Suprapubic skin (tissue), 4 donors: ENCODE measurements at places on chromosomes 3 and 15.

DNA sequence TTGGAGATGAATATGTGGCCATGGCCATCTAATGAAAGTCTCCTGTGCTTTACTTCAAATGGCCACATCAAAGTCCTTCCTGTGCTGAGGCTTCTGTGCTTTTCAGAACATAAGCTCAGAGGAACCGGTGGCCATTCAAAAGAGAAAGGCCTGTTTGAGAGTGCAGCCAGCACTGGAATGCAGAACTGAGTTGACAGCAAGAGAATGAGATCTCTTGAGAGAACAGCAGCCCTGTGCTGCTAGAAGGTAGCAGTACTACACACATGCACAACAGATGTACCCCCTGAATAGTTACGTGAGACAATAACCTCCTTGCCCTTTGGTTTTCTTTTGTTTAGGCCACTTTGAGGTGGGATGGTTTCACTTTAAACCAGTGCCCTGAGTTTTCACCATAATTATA is 292.5 kb downstream of the PTPRG start:
- no peak for DNase-seq

GRCh38 chr3:67461667-67462142 is 192.7 kb downstream of the SUCLG2 start:
- DNase-seq: no peak

GRCh38 chr15:81026836-81027599 is 26.3 kb downstream of the TLNRD1 start:
- DNase-seq: no peak

- DNase-seq: no peak
These were observed 74.9 kb upstream of the NDN start for GRCh38 chr15:23762026-23762425.

- DNase-seq: no peak
These were observed at the start of gene MUSTN1 for GRCh38 chr3:52834871-52835501. MUSTN1 (minus strand) TSS chr3:52835019; CDS start chr3:52834948, 71 bp downstream.

- no peak for DNase-seq
These were observed 53.8 kb downstream of the IQSEC1 start for GRCh38 chr3:13019243-13020095.

- DNase-seq: no peak
These were observed 721 bp upstream of the ZIC1 start for GRCh38 chr3:147408188-147409100.

- DNase-seq: no peak
These were observed 516.7 kb downstream of the FOXP1 start for GRCh38 chr3:71066849-71067261.

- no peak for DNase-seq
These were observed 31.0 kb downstream of the PLXNA1 start for GRCh38 chr3:127013758-127014535.

DNA sequence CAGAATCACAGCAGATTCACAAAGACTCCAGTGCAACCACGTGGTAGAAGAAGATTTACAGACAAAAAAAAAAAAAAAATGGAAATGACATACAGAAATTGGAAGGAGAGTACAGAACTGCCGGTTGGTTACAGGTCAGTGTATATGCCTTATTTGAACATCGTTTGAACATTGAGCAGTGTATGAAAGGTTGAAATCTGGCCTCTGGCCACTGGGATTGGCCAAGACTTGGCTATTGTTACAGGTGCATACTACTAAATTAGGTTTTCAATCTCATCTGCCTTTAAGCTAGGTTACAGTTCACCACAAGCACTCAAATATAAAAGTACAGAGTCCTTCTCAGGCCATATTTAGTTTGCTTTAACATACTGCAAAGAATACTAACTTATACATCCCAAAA is 59.8 kb downstream of the THBS1 start:
- DNase-seq: no peak

DNA sequence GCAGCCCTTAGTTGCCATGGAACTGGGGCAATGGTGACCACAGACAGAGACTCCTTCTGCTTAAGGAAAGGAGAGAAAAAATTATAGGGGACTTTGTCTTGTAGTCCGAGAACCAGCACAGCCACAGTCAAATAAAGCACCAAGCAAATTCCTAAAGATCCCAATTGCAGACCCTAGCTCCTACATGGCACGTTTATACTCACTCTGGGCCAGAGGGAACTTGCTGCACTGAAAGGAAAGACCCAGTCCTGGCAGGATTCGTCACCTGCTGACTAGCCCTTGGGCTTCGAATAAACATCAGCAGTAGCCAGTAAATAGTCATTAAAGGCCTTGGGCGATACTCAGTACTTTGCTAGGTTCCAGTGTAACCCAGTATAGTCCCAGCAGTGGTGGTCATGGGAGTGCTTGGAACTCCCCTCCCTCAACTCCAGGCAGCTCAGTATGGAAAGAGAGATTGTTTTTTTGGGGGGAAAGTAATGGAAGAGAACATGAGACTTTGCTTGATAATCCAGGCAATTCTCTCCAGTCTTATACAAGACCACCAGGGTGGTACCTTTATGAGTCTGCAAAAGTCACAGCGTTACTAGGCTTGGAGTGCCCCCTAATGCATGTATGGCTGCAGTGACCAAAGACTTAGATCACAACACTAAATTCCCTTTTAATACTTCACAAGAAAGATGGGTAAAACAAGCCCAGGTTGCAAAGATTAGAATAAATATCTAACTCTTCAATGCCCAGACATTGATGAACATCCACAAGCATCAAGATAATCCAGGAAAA is 66.4 kb upstream of the AGTR1 start:
- DNase-seq: no peak

- DNase-seq: no peak
These were observed 22.6 kb downstream of the RASGRF1 start for GRCh38 chr15:79067969-79068368.

DNA sequence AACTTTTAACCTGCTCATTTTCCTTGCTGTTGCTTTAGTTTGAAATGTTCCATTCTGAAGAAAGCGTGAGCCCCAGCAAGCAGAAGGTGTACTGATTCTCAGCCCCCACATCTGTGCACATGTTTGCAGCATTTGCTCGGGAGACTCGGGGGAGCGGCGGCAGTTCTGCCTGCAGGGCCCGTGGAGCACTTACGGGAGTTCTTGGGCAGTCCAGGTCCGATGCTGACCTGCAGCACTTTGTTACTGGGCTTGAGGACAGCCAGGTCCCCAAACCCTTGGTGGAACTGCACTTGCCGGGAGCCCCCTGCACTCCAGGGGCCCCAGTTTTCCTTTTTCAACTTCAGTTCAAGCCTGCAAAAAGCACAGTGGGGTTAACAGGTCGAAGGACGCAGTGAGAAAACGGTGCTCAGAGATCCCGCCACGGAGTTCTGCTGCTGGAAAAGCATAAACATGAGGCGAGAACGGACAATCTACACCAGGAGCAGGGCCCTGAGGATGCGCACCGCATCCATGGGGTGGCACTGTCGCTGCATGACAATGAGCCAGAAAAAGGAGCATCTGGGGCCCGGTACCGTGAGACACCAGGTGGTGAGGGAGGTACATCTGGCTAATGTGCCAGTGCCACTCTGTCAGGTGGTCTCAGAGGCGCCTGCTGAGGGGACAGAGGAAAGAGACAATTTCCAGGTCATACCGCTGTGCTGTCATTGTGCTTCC is 45.6 kb upstream of the LDHAL6B start:
- no peak for DNase-seq

DNA sequence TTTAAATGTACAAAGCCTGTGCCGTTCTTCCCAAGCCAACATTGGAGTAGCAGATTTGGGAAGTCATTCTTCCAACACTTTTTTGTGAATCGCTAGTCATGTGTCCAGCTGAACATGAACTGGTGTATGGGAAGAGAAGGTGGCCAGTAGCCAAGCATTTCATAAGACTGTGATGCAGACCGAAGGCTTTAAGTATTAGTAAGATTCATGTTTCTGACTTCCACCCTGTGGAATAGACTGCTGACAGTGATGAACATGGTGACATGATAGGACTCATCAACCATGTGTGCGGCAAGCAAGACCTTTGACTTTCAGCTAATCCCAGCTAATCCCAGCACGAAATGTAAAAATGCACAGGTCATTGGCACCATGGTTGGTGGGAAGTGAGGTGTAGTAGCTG is 48.3 kb upstream of the THSD4 start:
- DNase-seq: no peak

DNA sequence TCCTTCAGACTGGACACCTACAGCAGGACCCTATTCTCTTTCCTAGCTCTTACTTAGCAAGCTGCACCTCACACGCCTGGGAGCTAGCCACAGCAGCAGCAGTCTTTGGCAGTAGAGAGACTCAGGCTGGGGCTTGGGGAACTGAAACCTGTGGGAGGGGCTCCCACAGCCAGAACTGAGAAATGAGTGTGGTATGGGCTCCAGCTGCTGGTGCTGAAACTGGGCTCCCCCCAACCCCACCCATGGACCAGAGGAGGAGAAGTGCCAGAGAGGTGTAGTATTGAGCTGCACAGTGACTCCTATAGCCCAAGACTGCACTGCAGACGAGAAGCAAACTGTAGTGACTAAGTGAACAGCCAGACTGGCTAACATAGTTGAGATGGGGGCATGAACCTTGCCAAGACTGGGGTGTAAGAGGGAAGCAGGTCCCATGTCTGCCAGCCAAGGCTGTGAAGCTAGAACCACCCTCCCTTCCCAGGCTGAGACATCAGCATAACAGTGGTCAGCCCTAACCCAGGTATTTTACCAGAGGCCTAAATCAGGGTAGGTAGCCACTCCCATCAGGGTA is 62.5 kb downstream of the MYO5A start:
- no peak for DNase-seq

DNA sequence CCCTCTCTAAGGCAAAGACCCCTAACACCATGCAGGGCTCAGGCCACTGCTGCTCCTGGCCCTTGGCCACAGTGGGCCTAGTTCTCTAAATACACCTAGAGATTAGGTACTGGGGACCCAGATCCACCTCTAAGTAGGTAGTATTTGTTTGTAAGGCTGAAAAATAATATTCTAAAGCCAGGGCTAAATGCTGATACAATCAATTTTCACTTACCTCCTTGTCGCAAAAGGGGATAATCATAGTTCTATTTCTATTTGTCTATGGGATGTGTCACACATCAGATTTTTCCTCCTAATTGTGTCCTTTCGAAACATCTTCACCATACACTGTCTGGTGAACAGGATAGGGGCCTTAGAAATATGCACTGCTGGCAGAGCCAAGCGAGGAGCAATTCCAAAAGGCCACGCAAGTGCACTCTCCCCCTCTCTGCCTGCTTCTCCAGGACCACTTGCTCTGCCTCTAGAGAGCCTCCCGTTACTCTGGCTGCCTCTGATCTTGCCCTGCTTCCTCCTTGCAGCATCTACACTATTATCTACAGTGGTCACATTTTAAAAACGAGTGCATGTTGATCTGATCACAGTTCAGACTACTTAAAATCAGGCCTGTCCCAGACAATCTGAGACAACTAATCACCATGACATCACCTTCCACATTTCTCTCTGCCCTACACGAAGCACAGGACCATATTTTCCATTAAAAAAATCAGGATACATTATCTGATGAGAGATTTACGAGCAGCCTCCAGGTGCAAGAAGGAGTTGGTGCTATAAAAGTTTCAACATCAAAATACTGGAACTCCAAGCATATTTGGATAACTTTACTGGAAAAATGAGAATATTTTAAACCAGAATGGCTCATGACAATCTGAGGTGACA is 115.4 kb downstream of the MYLK start:
- no peak for DNase-seq

DNA sequence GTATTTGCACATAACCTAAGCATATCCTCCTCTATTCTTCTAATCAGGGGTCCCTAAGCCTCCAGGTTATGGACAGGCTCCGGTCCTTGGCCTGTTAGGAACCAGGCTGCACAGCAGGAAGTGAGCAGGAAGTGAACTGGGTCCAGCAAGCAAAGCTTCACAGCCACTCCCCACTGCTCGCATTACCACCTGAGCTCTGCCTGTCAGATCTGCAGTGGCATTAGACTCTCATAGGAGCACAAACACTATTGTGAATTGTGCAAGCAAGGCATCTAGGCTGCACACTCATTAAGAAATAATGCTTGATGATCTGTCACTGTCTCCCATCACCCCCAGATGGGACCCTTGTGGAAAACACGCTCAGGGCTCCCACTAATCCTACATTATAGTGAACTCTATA is 9.8 kb downstream of the MSL2 start:
- no peak for DNase-seq

DNA sequence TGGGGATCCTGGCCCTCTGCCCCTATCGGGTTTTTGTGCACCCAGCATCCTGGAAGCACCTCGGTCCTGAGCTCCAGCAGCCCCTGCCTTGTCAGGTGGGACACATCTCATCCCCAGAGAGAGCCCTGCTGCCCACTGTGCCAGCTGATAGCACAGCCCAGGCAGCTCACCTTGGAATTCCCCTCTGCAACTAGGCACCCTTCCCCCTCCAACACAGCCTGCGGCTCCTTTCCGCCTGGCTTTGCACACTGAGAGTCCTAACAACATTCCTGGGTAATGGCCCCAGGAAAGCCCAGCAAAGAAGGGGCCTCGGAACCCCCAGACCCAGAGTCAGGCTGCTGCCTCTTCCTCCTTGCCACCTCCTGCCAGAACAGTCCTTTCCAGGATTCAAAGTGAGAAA is 5.9 kb downstream of the HCN4 start:
- DNase-seq: no peak

- DNase-seq: no peak
These were observed 29.8 kb downstream of the VIPR1 start for GRCh38 chr3:42532229-42532628.

DNA sequence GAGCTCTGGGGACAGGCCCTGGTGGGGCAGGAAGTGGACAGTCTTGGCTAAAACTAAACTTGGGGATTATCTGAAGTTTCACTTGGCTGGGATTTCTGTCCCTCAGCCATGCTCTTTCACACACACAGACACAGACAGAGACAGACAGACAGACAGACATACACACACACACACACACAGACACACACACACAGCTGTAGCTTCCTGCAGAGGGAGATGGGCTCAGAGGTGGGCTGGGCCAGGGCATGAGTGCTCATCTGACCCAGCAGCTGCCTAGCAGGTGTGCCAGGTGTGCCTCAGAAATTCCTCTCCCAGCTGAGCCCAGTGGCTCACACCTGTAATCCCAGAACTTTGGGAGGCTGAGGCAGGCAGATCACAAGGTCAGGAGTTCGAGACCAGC is 3.3 kb downstream of the RHOV start:
- DNase-seq: no peak

DNA sequence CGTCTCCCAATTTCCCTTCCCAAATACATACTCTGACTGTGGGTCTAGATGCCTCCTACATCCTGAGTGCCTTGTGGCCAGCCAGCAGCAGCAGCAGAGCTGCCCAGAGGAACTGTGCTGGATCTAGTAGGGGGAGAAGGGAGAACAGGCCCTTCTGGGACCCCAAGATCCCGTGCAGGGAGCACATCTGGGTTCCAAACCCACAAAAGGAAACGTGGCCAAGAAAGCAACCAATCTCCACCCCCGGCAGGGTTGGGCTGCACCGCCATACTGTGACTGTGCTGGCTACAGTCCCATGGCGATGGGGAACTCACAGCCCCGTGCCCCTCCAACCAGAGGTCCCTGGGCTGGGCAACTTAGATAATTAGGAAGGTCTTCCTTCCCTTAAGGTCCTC is 86.3 kb downstream of the PPCDC start:
- DNase-seq: no peak
